ENCODE measurements at places on chromosomes 12 and 14.

DNA sequence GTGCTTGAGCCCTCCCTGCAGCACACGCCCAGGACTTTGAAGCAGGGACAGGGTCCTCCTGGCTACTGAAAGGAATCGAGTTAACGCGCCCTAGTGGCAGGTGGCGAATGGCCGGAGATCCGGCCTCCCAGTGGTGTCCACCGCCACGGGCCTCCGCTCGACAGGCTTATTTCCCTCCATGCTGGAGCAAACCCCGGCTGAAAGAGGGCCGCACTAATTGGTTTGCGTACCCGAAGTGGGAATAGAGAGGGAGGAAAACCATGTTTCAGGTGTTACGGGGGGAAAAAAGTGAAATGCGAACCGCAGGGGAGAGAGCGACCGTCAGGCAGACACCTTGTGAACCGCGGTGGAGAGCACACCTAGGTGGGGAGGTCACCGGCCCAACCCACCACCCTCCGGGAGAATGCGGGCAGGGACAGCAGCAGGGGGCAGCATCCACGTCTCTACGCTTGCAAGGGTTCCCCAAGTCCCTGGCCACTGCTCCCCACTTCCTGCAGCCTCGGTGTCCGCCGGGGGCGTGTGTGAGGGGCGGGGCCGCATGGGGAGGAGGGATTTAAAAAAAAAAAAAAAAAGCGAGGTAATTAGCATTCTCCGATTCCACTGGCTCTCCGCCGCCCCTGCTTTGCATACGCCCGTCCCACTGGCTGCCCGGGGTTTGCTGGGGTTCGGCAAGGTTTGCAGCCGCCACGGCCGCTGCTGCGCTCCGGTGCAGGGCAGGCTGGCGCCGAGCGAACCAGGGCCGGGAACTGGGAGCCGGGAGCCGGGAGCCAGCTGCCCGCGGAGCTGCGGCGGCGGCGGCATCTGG is 224.6 kb upstream of the CRY1 start:
- DNase-seq, result peak; percentile 86

- DNase-seq, result no peak
Measured at GRCh38 chr12:11729008-11729407, 79.5 kb downstream of the ETV6 start.

- peak; percentile 95 for DNase-seq
Measured at GRCh38 chr12:29428633-29429032, 47.7 kb upstream of the ERGIC2 start.

DNA sequence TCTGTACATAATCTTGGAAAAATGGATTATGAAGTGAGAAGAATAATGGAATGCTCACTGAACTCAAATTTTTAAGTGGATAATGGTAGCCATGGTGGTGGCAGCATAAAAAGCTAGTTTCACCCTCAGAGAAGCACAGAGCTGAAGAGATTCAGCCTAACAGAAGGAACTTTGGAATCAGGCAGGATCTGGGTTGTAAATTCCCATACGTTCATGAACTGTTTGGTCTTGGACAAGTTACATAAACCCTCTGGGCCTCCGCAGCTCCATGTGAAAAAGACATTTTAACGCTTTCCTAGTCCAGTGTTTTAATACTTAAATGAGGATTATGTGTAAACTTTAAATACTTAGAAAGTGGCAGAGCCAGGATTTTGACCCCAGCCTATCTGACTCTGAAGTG is 26.6 kb downstream of the JKAMP start:
- no peak for DNase-seq

GRCh38 chr14:91284146-91284790 is 39.8 kb upstream of the GPR68 start:
- peak; percentile 78 for DNase-seq

- no peak for DNase-seq
Measured at GRCh38 chr14:72677664-72678063, 216.2 kb downstream of the DPF3 start.

DNA sequence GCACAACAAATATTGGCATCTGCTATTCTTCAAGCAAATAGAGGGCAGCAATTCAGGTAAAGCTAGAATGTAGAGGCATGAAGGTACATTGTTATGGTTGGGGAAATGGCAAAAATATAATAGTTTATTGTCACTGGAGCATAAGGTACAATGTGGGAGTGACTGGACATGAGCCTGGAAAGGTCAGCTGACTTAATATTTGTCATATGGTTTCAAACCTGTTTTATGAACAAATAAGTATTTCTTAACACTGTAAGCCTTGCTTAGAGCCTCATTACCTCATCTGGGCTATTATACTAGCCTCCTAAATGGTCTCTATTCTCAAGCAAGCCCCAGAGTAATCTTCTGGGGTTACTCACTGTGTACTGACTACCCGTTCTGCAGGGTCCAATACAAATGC is 33.7 kb downstream of the FAM177A1 start:
- peak; percentile 8 for DNase-seq

DNA sequence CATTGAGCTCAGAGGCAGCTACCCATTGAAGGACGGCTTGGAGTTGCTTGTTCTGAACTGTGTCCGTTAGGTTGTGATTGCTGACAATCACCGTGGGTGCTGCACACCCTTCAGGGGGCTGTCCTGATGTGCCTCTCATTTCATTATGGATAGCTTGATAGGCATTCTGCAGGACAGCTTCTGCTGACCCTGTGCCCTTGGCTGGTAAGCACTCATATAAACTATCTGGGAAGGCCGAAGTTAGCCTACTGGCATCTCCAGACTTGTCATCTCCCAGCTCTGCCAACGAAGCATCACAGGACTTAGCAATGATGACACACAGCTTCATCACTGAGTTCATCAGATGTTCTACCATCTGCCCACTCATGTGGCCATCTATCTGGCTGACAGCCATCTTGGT is 22.3 kb downstream of the AKAP3 start:
- no peak for DNase-seq

GRCh38 chr12:29564925-29565324 is 67.4 kb upstream of the OVCH1 start:
- DNase-seq, result no peak

- DNase-seq, result no peak
Measured at GRCh38 chr14:98278800-98279199, 993.2 kb downstream of the BCL11B start.

- no peak for DNase-seq
Measured at GRCh38 chr12:93916402-93916801, 232.0 kb upstream of the PLXNC1 start.

DNA sequence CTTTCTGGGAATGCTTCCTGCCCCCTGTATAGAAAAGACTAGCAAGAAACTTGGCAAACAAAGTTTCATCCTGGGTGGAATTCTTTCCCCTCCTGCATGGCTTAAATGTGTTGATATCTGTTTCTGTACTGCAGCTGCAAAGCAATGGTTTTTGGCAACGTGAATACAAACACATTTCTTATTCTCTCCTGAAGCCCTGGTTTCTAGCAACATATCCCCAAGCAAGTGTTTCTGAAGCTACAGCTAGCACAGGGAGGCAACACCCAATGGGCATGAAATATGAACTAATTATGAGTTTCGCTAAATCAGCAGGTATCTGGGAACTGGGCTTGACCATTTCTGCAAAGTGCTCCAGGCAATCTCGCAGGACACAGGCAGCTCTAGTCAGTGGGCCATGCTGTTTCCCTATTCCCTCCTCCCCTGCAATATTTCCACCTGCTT is 392.3 kb upstream of the TMPO start:
- DNase-seq, result no peak

GRCh38 chr12:20588042-20588441 is 107.1 kb upstream of the SLCO1C1 start:
- no peak for DNase-seq

GRCh38 chr12:27462151-27462694 is 15.7 kb downstream of the SMCO2 start:
- DNase-seq, result peak; percentile 98

DNA sequence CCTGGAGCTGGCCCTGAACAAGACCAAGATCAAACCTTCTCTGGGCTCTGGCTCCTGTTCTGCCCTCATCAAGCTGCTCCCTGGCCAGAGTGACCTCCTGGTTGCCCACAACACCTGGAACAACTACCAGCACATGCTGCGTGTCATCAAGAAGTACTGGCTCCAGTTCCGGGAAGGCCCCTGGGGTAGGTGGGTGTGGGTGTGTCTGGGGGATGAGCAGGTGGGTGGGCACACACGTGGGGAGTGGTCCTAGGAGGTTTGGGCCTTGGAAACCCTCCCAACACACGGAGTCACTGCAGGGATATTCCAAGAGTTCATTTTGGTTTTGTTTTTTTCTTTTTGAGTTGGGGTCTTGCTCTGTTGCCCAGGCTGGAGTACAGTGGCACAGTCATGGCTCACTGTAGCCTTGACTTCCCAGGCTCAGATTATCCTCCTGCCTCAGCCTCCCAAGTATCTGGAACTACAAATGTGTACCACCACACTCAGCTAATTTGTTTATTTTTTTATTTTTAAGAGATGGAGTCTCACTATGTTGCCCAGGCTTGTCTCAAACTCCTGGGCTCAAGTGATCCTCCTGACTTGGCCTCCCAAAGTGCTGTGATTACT is 16.5 kb downstream of the PLBD2 start:
- DNase-seq, result no peak

GRCh38 chr12:5665615-5666014 is 233.7 kb downstream of the NTF3 start:
- no peak for DNase-seq

- DNase-seq, result no peak
Measured at GRCh38 chr14:105323663-105324062, 9.1 kb downstream of the PACS2 start.

DNA sequence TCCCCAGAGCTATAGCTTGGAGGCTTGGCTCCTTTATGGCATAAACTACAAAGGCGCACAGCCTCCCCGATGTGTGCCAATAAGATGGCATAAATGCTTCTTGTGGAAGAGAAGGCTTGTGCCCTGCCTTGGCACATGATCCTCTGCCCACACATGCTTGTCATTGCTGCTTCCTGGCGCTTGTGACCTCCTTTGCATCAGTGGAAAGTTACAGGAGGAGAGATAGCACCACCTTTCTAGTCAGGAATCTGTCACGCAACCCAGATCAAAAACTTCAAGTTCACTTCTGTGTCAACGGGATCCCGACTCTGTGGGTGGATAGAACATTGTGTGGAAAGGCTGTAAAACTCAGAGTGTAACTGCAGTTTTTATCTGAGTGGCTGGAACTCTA is 183.8 kb upstream of the HIF1A start:
- no peak for DNase-seq

GRCh38 chr12:57554897-57555296 is 5.1 kb downstream of the KIF5A start:
- no peak for DNase-seq
